ENCODE measurements at places on chromosomes 1 and 21.
A peak's percentile ranks its signal among the peaks of the same experiment; 100 is the strongest.

- DNase-seq, result no peak
These were observed 617 bp upstream of the ZMYM6 start for GRCh38 chr1:35032384-35032739.

- DNase-seq, result no peak
These were observed 9.8 kb downstream of the PHC2 start for GRCh38 chr1:33420870-33421775.

DNA sequence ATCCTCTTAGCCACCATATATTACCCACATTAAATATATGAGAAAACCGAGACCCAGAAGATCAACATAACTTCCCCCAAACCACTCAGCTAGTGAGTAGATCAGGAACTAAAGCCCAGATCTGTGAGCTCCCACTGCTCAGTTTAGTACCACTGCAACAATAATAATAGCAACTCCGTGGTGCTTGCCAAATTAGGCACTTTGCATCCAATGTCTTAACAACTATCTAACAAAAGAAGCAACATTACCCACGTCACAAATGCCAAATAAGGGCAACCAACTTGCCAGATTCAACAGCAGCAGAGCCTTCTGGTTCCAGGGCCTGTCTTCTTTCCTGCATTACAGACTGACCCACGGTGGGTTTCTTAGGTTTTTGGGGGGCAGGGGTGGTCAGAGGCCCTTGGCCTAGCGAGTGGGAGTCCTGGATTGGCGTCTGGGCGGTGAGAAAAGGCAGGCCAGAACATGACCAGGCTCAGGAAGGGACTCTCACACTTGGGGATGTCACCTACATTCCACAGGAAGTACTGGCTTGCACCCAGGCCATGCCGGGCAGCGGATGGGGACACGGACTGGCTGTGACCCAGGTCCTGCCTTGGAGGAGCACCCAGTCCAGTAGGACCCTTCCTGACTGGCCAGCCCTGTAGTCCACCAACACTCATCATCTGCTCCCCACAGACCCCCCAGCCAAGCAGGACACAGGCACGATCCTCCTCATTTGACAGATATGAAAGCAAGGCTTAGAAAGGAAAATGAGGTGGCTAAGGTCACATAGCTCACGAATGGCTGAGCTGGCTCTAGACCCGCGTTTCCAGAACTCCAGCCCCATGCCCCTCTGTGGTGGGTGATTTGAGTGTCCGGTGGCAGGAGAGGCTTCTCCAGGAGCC is 4.6 kb downstream of the HCRTR1 start:
- DNase-seq, result no peak

- DNase-seq, result peak; percentile 92
These were observed 36.4 kb downstream of the ZNF697 start for GRCh38 chr1:119611701-119612113.

DNA sequence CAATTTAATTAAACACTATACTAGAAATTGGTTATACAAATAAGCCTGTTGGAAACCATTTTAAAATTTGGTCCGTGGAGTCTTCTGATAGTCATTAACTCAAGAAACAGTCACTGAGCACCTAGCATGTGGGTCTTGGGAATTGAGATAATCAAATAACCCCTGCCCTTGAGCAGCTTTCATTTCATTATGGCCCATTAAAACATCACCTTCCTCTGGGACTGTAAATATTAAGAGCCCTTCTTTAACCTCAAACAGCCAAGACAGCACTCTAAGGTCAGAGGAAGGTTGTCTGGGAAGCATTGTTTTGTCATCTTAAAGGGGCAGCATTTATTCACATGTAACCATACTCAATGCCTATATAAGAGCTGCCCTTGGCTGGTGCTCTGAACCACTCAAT is 610.3 kb upstream of the USP24 start:
- no peak for DNase-seq

GRCh38 chr1:203065986-203066385 is 19.8 kb downstream of the MYOG start:
- no peak for DNase-seq

All from H9 (cell line).